ENCODE measurements at places on chromosomes 13 and 19. TPM values are rescaled to one million over a fixed set of nuclear protein-coding genes. Genes with fewer than 3 reads are reported as not detected.

GRCh38 chr13:83136660-83137059 is 745.6 kb downstream of the SLITRK1 start:
- no peak for DNase-seq

GRCh38 chr19:35533822-35534392 is 651 bp downstream of the GAPDHS start:
- DNase-seq, result peak; percentile 64

Gene IZUMO2
- polyA plus RNA-seq, result not detected

Gene PRTN3
- 0.04 TPM for polyA plus RNA-seq

GRCh38 chr13:113929628-113930615 is 44.0 kb downstream of the C13orf46 start:
- no peak for DNase-seq

DNA sequence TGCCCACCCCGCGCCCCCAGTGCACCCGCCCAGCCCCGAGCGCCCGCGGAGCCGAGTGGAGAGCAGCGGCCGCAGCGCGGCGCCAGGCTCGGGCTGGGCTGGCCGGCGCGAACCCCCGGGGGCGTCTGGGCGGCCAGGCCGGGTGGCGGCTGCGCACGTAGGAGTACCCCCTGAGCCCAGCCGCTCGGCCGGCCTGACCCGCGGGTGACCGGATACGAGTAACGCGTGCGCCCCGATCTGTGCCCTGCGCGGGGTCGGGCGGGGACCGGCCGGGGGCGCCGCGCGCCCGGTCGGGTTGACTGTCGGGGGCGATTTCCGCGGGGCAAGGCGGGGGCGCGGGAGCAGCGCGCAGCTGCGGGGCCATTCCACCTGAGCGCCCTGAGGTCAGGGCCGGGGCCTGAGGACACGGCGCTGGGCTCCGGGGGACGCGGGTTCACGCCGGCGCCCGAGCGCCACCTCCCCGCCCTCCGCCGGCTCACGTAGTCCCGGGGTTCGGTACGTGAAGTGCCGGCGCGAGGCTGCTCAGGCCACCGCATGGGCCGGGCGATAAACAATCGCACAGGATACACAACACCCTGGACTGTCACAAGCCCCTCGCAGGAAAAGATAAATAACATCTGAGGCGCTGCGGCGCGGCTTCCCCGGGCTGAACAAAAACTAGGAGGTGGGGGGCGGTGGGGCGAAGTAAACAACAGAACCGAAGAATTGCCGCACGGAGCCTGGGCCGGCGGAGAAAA is 37.6 kb upstream of the FLT1 start:
- peak; percentile 23 for DNase-seq

Gene DZIP1
- 1.1 TPM for polyA plus RNA-seq

DNA sequence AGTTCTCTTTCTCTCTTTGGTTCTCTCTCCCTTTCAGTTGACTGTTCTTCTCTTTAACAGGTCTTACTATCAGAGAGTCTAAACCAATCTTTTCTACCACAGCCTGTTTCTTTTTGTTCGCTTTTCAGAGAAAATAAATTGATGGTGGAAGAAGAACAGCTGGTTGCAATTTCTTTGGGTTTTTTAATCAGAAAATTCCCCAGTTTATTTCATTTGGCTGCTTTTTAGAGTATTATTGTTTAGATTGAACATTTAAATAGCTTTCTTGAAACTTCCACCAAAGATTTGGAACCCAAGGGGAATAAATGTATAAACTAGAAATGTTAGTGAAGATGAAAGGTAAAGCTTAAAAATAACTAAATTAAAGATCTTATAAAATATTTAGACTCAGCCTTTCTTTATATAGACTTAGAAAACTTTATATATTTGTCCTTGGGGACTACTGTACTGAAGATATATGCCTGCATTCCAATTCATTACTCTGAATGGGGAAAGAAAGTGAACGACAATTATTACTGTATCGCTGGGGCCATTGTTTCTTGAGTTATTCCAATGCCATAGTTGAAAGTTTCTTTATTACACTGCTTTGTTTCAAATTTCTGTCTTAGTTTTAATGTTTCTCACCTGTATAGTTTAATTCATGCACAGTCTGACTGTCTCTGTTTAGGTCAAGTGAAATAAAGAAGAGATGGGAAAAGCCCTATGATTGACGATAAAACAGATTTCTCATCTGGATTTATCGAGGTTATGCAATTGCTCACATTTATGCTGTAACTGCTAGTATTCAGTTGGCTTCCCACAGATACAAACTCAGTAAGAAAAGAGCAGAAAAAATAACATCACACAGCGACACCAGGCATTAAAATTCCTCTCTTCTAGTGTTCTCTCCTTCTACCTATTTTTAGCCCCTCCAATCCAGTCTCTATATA is 169.4 kb upstream of the CSNK1A1L start:
- DNase-seq, result no peak

DNA sequence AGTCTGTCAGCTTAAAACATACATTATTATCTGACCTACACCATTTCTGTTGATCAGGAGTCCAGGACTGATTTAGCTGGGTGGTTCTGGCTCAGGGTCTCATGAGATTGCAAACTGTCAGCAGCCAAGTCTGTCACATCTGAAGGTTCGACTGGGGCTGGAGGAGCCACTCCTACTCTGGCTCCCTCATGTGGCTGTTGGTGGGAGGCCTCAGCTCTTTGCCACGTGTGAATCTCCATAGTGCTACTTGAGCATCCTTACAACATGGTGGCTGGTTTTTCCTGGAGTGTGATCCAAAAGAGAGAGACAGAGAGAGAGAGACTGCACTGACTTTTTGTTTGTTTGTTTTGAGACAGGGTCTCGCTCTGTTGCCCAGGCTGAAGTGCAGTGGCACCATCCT is 63.6 kb upstream of the NFIC start:
- DNase-seq, result no peak

GRCh38 chr19:48741129-48741999 is 954 bp upstream of the RASIP1 start:
- DNase-seq, result peak; percentile 76

DNA sequence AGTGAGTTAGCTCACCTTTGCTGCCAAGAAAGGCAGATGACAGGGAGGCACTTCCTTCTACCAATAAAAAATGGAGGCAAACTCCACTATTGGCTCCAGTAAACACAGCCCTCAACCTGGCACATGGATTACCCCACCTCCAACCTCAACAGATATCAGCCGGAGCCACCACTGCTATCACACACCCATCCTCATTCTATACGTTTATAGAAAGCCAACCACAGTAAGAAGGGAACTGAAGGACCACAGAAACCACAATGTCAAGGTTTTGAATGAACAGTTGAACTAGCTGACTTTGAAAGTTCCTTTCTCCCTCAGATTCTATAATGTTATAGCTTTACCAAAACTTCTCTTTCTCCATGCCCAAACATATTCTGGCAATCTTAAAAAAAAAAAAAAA is 526.2 kb downstream of the UQCRFS1 start:
- DNase-seq, result no peak

DNA sequence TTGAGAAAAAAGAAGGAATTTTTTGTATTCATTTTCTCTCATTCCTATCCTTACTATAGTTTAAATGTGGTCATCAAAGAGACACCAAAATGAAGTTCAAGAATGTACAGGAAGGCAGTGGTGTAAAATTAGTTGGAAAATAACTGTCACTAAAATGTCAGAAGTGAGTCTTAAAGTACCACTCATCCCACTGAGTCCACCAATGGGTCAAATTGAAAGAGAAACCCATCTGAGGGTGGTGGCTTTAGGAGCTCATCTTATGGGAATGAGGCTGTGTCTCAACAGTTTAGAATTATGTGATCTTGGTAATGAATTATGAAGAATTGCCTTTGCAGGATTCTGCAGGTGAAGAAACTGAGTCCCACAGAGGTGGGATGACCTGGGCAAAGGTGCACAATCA is 403.5 kb downstream of the FGF9 start:
- no peak for DNase-seq

GRCh38 chr19:20470345-20471135 is 95.0 kb downstream of the ZNF737 start:
- DNase-seq, result no peak

GRCh38 chr19:47644743-47645482 is 36.0 kb downstream of the BICRA start:
- DNase-seq, result peak; percentile 28

DNA sequence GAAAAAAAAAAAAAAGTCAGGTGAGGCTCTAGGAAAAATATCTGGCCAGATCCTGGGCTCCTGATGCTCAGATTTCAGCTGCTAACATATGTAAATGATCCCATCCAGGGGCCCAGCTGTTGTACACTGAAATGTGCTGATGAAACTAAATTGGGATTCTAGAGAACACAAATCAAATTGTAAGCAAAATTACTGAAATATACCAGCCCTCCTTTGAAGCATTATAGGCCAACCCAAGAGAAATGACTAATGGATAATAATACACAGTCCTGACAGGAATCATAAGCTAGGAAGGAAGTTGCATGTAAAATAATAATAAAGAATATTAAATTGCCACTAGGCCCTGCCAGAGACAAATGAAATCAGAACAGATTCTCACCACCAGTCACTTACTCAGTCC is 17.8 kb downstream of the KCTD12 start:
- DNase-seq, result no peak

Gene LGALS7B
- not detected for polyA plus RNA-seq

- DNase-seq, result no peak
Observed at GRCh38 chr19:49014123-49014869, 2.6 kb downstream of the LHB start.

Gene ZNF230
- polyA plus RNA-seq, result 1.6 TPM

DNA sequence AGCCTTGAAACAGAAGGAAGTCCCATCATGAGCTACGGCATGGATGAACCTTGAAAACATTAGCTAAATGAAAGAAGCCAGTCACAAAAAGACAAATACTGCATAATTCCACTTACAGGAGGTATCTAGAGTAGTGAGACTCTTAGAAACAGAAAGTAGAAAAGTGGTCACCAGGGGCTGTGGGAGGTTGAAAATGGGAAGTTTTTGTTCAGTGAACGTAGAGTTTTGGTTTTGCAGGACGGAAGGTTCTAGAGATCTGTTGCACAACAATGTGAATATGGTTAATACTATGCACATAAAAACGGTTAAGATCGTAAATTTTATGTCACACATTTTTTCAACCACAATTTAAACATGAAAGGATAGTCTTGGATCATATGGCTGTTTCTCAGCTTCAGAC is 11.9 kb upstream of the SLC10A2 start:
- DNase-seq, result no peak

Gene YJEFN3
- polyA plus RNA-seq, result 1.00 TPM

- no peak for DNase-seq
Observed at GRCh38 chr19:40381321-40381720, 8.7 kb downstream of the HIPK4 start.

DNA sequence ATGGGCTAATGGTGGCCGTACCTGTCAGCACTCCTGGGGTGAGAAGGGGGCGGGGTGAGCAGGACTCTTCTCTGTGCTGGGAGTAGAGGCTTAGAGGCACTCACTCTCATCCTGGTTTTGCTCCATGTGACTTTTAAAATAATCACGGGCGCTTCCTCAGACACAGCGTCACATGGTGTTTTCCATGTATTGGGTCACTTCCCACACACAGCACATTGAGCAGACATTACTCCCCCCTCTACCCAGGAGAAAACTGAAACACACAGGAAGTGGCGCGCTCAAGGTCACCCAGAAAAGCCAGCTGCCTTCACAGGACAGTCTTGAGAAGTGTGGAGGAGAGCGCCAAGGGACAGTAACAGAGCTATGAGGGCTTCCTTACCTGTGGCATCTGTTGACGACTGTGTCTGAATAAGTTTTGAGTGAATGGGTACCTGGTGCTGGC is 23.2 kb downstream of the SPATA13 start:
- no peak for DNase-seq

GRCh38 chr13:76745261-76746200 is 140.7 kb downstream of the KCTD12 start:
- no peak for DNase-seq

GRCh38 chr19:4980067-4980466 is 11.2 kb downstream of the KDM4B start:
- DNase-seq, result no peak

- DNase-seq, result no peak
Observed at GRCh38 chr13:26742691-26743358, 17.8 kb downstream of the GPR12 start.

DNA sequence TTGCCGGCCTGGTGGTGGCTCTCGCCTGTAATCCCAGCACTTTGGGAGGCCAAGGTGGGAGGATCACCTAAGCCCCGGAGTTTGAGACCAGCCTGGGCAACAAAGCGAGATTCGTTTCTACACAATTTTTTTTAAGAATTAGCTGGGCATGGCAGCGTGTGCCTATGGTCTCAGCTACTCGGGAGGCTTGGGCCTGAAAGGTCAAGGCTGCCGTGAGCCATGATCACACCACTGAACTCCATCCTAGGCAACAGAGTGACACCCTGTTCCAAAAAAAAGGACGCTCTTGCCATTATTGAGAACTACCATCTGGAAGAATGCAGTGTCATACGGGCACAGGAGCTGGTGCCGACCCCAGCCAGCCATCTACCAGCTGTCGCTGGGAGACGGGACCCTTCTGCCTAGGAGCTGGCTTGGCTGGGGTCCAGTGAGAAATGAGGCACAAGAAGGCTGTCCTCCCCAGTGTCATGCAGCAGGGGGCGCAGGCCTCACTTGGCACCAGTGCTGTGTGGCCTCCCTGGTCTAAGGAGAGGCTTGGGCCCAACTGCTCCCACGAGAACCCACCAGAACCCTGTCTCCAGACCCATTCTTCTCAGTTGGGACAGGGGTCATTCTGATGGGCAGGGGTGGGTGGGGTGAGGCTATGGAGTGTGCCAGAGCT is 12.2 kb upstream of the RELB start:
- peak; percentile 79 for DNase-seq

DNA sequence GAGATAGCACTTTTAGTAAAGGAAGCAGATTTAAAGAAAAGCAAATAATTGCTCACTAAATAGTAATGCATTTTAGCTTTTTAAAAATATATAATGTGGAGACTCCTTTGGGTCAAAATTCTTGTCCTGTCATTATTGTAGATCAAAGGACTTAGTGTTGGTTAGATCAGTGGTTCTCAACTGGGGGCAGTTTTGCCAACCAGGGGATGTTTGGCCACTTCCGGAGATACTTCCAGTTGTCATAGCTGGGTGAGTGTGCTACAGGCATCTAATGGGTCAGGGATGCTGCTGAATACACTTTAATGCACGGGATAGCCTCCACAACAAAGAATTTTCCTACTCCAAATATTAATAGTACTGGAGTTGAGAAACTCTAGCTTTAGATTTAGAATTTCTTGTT is 126.8 kb downstream of the LMO7 start:
- no peak for DNase-seq

GRCh38 chr19:18647371-18647767 is 10.5 kb downstream of the KLHL26 start:
- no peak for DNase-seq

DNA sequence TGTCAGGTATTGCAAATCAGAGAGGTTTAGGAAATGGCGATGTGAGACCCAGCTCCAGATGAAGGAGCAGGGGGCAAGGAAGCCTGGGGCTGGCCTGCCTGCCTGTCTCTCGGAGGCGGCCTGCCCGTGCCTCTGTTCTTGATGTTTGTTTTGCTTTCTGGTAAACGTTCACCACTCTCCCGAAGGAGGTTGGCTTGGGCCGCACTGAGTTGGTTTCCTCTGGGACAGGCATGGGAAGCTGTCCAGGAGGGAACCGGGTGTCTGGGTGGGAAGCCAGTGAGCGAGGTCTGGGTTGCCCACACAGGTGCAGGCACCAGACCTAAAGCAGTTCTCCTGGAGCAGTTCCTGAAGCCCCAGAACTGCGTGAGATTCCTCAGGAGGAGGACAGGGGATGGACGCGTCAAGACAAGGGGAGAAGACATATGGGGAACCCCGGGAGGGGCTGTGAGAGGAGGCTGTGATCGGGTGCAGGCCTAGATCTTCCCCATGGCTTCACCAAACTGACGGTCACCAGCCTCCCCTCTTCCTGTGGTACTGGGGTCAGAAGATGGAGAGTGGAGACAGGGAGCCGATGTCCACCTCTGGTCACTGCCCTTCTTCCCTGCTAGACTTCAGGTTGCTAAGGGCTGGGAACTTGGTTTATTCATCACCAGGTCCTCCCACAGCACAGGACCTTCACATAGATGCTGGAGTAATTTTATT is 15.2 kb downstream of the COL4A2 start:
- DNase-seq, result no peak

Gene ZNF99
- 0.01 TPM for polyA plus RNA-seq

All from psoas muscle (tissue), 8 donors.